ENCODE measurements at places on chromosomes 6 and 20. TPM values are rescaled to one million over a fixed set of nuclear protein-coding genes. Genes with fewer than 3 reads are reported as not detected.

The PPP1R18 gene
- total RNA-seq: 71.6 TPM

The TRDN gene
- not detected for total RNA-seq

The PRDM1 gene
- 0.86 TPM for total RNA-seq

The DPPA5 gene
- not detected for total RNA-seq

The FOXQ1 gene
- total RNA-seq: 0.63 TPM

The ADGRB3 gene
- total RNA-seq: under 0.01 TPM

DNA sequence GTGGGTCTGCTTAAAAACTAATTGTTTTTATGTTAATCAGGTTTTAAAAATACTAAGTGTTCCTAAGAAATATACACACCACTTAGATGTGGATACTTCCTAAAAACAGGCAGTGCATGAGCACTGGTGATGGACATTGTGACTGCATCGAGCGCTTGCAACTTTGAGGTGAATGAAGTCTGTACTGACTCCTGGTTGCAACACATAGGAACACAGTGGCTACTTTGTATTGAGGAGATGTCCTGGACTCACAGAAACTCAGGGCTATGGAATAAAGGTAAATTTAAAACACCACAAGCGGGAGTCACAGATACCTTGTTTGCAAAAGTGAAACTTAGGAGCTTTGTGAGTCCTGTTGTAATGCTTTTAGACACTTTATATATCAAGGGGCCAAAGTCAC is 55.6 kb upstream of the POLR1H start:
- DNase-seq: no peak

GRCh38 chr6:89604653-89605052 is 33.9 kb downstream of the LYRM2 start:
- no peak for DNase-seq

- DNase-seq: no peak
Measured at GRCh38 chr20:30612344-30612743, 645.1 kb upstream of the DEFB115 start.

- DNase-seq: peak; percentile 85
Measured at GRCh38 chr6:108684771-108685329, 124.1 kb downstream of the FOXO3 start.

- DNase-seq: no peak
Measured at GRCh38 chr20:39289316-39289715, 327.2 kb downstream of the DHX35 start.

- DNase-seq: no peak
Measured at GRCh38 chr20:57829805-57830514, 120.1 kb upstream of the PMEPA1 start.

- DNase-seq: no peak
Measured at GRCh38 chr20:47773371-47773786, 11.9 kb downstream of the SULF2 start.

DNA sequence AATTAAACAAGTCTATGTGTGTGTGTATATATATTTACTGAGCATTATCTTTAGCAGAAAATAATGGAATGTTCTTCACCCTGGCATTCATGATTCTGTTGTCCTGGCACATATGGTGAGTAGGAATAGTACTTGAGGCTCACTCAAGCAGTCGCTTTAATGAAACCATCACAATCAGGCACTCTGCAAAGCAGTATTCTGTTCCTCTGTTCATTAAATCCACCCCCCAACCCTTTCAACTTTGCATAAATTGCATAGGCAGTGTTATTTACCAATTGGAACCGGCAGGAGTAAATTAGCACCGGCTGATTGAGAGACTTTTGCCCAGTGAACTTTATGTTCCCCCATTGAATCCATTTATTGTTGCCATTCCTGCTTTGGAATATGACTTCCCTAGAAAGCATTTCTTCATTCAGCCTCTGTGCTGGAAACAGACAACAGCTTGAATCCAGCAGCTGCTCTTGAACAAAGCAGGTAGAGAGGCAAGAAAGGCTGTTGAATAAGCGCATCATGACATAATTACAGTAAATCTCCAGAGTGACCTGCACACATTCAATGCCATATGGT is 268.0 kb upstream of the RNF217 start:
- DNase-seq: no peak

GRCh38 chr20:17636523-17637412 is 45.3 kb downstream of the RRBP1 start:
- no peak for DNase-seq

All from Daoy (cell line).